Fibroblast of the conjunctiva (primary cell): ENCODE measurements at places on chromosomes 16 and 17.

DNA sequence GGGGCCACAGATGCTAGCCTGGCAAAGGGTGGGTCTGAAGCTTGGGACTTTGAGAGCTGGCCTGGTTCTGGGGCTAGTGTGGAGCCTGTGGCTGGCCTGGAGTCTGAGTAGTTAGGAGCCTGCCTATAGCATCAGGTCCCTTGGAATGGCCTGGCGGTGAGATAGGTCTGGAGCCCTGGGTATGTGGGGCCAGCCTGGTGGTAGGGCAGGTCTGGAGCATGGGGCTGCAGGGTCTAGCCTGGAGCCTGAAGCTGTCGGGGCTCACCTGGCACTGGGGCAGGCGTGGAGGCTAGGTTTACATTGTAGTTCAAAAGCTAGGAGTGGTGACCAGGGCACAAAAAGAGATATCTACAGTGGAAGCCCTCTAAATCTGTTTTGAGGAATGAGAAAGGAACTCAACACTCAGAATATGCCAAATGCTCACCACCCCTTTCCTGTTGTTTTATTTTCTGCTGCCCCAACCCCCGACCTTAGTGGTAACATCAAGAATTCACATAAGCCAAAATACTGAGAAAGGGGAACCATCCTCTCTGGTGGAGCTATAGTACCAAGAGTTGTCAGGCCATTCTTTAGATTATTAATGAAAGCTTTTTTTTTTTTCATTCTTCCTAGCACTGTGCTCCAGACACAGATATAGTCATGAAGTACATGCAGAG is 100.3 kb downstream of the TANC2 start:
- no peak for DNase-seq

DNA sequence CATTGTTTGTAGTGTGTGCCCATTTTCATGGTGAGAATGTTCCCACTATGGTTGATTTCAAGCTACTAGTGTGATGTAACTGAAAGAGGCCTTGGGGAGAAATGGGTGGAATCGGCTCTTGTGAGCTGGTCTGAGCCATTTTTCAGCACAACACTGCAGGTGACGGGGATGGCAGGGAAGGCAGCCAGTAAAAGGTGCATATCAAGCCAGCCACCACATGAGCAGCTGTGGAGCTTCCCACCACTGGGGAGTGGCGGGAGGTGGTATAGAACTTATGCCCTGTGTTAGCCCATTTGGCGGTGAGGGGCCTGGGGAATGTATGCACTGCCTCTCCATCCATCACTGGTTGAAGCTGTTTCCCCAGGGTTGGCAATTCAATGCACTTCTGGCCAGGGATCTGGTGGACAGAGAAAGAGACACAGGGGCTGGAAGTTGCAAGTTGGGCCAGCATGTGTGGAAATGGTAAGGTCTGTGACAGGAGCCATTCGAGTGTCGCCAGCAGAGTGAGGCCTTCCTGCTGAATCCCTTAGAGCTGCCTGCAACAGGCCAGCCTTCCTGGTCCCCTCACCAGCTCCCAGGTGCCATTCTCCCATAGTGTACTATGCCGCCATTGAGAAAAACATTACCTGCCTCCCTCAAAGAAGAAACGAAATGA is 31.7 kb upstream of the BRD7 start:
- DNase-seq: no peak

DNA sequence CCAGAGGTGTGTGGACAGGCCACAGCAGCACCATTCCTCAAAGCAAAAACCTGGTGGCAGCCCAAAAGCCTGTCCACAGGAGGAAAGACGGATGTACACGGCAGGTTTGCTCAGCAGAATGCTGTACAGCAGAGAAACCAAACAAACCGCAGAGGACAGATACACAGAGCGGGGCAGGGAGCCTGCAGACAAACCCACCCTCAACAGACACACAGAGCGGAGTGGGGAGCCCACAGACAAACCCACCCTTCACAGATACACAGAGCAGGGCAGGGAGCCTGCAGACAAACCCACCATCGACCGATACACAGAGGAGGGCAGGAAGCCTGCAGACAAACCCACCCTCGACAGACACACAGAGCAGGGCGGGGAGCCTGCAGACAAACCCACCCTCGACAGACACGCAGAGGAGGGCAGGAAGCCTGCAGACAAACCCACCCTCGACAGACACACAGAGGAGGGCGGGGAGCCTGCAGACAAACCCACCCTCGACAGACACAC is 53.0 kb upstream of the METRNL start:
- no peak for DNase-seq

DNA sequence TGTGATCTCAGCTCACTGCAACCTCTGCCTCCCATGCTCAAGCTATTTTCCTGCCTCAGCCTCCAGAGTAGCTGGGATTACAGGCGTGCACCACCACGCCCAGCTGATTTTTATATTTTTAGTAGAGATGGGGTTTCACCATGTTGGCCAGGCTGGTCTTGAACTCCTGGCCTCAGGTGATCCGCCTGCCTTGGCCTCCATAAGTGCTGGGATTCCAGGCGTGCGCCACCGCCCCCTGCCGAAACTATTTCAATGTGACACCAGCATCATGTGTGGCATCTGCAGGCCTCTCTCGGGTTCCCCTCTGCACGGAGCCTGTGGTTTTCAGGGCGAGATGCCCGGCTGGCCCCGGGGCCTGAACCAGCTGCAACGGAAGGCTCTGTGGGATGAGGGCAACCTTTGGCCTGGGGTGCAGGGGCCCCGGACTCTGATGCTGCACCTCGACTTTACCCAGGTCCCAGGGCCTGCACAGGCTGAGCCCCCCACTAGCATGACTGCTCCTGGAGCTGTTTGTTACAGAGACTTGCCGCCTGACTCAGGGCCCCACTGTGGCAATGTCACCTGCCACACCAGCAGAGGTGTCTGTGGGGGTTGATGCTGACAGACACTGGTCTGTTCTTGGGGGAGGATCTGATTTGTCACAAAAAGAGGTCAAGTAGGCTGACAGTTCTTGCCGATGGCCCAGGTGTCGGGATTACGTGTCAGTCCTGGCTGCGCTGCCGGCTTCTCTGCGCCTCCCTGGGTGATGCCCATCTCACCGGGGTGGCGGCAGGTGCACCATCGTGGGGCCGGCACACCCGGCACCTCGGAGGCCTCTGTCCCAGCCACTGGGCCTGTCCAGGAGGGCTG is 8.6 kb upstream of the TEX19 start:
- DNase-seq: no peak

- no peak for DNase-seq
These were observed 1.6 kb upstream of the IGFALS start for GRCh38 chr16:1794908-1795666.

GRCh38 chr17:20009302-20010098 is at the start of gene SPECC1:
Gene SPECC1, plus strand, starts transcription at chr17:20009359. Its CDS starts 87,293 bp downstream, at chr17:20096652.
- no peak for DNase-seq

DNA sequence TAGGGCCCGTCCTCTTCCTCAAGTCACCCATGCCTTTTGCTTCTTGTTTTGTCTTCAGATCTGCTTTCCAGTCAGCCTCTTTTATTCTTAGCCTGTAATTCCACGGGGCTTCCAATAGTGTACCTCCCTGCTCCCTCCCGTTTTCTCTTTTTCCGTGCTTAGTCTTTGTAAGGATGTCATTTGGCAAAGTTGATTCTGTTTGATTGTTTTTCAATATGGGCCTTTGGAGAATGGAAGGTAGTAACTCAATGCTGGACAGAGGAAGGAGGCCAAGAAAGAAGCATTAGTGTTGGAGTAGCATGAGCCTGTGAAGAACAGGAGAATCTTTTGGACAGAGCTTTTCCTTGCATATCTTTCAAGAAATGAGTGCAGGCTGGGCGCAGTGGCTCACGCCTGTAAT is 6.5 kb downstream of the WWP2 start:
- no peak for DNase-seq

DNA sequence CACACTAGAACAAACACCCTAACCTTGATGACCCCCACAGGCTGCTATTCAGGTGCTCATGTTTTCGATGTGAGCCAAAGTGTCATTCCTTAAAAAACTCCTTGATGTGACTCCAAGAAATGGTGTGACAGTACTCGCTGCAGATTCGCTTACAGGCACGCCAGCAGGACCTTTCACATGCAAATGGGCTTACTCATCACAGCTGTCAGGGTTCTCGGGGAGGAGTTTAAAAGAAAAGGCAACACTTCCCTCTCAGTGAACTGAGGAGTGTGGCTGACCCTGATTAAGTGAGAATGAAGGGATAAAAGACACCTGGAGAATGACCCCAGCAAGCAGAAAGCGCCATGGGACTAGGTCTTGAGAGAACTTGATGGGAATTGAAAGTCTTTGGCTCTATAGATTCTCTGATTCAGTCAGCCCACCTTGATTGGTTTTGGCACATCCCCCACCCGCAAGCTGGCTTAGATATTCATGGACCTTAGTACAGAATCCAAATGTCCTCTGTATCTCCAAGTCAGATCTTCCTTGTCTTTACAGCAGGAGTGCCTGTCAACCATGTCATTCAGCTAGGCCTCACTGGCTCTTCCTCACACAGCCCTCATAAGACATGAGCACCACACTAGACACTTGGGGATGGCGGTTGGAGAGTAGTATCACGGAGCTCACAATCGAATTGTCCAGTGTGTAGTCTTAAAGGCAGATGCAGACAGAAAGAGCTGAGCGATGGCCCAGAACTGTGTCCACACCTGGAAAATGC is 82.6 kb downstream of the HIC1 start:
- DNase-seq: no peak
